ENCODE measurements at places on chromosomes 11 and 22.

DNA sequence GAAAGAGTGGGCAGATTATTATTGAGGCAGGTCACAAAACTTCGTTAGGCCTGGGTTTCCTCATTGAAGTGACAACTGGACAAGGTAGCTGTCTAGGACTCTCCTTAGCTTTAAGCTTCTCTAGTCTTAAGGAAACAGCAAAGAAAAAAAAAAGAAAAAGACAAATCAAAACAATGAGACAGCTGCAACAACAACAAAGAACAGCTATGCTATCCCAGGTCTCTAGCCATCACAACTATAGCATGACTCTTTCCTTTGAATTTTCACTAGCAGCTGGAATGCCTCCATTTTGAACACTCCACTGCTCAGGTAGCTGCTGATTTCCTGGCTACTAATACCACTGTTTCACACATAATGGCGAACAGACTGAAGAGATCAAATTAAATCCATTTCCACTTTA, 302.4 kb upstream of the SORL1-AS1 start:
- no peak overlapping the region for H3K27ac ChIP-seq
- no peaks in the 10 kb centered on the region for H3K36me3 ChIP-seq
- no peaks in the 10 kb centered on the region for H3K27me3 ChIP-seq
- H3K4me3 ChIP-seq = no peak overlapping the region

GRCh38 chr11:92506809-92507336, 282.3 kb downstream of the FAT3 start:
- H3K27me3 ChIP-seq = no peaks in the 10 kb centered on the region
- H3K36me3 ChIP-seq = no peaks in the 10 kb centered on the region
- H3K4me1 ChIP-seq = no peaks in the 10 kb centered on the region
- no peak for DNase-seq
- no peak overlapping the region for H3K27ac ChIP-seq
- no peak overlapping the region for H3K4me3 ChIP-seq

DNA sequence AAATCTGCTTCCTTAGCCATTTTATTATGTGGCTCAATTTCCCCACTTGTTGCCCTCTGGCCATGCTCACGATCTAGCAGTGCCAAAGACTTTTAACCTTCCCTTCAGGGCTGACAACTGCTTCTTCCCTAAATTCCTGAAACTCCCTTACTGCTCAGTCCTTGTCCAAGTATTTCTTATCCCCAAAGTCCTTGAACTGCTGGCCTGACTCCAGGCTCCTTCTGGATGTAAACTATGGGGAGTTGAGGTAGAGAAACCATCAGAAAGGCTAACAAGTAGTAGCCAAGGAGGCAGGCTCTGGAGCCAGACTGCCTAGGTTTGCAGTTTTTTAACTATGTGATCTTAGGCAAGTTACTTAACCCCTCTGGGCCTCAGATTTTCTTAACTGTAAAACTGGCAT, 258.7 kb upstream of the CCDC90B start:
- DNase-seq = no peak
- no peaks in the 10 kb centered on the region for H3K36me3 ChIP-seq
- no peak overlapping the region for H3K4me3 ChIP-seq

DNA sequence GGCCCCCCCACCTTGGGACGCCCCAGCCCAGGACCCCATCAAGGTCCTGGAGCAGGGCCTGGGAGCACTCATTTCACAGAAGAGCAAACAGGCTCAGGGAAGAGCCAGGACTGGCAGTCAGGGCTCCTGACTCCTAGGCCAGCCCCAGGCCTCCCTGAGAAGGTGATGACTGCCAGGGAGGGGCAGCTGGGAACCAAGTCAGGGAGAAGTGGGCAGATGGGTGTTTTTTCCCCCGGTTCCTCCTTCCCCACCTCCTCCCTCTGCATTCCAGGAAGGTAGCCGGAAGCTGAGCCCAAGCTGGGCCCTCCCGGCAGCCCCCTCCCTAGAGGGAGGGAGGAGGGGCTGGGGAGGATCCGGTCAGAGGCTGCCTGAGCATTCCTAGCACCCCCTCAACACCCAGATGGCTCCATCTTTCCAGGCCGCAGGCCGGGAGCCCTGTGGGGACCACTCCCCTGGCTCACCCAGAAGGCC, 19.6 kb downstream of the MYRF start:
- H3K36me3 ChIP-seq = no peaks in the 10 kb centered on the region
- no peak for DNase-seq
- no peak overlapping the region for H3K4me3 ChIP-seq
- no peaks in the 10 kb centered on the region for H3K27me3 ChIP-seq
- no peak overlapping the region for H3K27ac ChIP-seq
- H3K4me1 ChIP-seq = no peaks in the 10 kb centered on the region

DNA sequence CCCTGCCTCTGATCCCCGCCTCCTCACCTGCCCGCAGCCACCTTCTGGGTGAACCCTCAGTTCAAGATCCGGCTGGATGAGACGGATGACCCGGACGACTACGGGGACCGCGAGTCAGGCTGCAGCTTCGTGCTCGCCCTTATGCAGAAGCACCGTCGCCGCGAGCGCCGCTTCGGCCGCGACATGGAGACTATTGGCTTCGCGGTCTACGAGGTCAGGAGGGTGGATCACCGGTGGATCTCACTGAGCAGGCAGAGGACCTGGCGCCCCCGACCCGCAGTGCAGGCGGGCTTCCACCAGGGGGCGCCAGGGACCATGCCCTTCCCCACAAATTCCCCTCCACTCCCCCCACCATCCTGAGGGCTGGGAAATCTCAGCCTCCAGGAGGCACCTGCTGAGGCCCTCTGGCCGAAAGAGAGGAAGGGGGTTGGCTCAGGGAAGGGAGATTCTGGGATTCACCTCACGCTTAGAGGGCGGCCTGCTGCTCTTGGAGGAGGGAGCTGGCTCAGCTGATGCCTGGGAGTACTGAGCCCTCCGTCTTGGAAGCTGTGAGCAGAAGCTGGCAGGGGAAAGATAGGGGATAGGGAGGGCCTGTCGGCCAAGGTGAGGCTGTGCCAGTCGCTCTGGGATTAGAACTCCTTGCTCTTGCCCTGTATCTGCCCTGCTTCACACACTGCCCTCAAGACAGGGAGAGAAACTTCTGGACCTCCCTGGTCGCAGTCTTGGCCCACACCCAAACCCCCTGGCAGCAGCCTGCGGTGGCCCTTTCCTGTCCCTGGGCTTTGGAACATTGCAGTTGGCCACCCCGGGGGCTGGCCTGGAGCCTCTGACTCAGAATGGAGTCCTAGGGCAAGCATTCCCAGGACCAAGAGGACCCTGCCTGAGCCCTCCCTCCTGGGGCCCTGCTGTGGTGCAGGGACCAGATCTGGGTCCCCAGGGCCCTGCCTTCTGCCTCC, 23.2 kb downstream of the CAPN1 start:
- DNase-seq = no peak
- H3K4me3 ChIP-seq = no peak overlapping the region
- no peaks in the 10 kb centered on the region for H3K27me3 ChIP-seq
- H3K36me3 ChIP-seq = peaks cover 90% of the 10 kb centered on the region
- no peak overlapping the region for H3K27ac ChIP-seq
- no peaks in the 10 kb centered on the region for H3K4me1 ChIP-seq

GRCh38 chr22:25449781-25450317, 114.6 kb upstream of the GRK3 start:
- no peak for DNase-seq
- H3K36me3 ChIP-seq = peaks cover 8% of the 10 kb centered on the region
- H3K4me3 ChIP-seq = no peak overlapping the region

GRCh38 chr22:20965104-20965887, 1.8 kb upstream of the AIFM3 start:
- peaks cover 3% of the 10 kb centered on the region for H3K4me1 ChIP-seq
- H3K27me3 ChIP-seq = peaks cover 12% of the 10 kb centered on the region
- H3K4me3 ChIP-seq = peak overlapping the region; percentile 61

- H3K4me3 ChIP-seq = no peak overlapping the region
- peaks cover 13% of the 10 kb centered on the region for H3K36me3 ChIP-seq
- H3K27me3 ChIP-seq = no peaks in the 10 kb centered on the region
- H3K4me1 ChIP-seq = peaks cover 2% of the 10 kb centered on the region
- H3K27ac ChIP-seq = no peak overlapping the region
These were observed 6.0 kb downstream of the PDXP start for GRCh38 chr22:37664249-37665101.

DNA sequence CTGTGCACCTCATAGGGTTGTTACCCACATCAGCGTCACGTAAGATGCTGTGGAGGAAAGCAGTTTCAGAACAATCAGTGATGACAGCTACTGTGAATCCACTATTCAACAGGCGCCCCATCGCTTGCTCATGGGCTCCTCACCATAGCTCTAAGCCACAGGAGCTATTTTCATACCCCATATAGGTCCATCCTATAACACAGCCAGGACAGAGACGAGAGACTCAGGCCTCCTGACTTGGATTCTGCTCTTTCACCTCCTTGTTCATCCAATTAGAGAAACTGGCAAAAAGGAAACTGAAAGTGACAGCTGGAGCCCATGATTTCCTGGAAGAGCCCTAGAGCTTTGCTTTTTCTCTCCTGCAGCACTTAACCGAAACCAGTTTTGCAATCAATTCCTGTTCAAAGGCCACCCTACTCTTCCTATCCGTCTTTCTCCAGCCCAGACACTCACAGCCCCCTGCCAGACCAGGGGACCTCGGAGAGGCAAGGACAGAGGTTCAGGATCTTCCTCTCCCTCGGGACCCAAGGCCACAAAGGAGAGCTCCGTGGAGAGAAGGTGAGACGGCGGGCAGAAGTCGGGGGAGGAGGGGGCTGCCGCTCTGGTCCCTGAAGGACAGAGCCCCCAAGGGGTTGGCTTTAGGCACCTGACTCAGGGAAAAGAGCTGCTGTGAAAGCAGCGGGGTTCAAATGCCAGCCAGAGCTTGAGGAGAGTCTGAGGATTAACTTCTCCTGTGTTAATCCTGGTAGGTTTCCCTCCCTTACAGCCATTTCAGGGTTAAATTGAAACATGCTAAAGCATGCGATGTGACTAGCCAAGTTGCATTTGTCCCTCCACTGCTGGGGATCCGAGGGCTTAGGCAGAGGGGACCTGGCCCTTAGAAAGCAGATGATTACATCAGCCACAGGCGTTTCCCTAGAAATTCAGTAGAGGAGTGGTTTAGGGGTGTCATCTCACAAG, at the start of gene APOL6:
APOL6 (plus strand) TSS at position 381 of the 960 bp plus-strand sequence. CDS start 7,980 bp downstream, outside the sequence.
- H3K27ac ChIP-seq = peak within 1 kb of the TSS; percentile 66
- H3K27me3 ChIP-seq = no peaks in the 10 kb centered on the region
- H3K4me1 ChIP-seq = peaks cover 4% of the 10 kb centered on the region

- no peaks in the 10 kb centered on the region for H3K4me1 ChIP-seq
- H3K27ac ChIP-seq = no peak overlapping the region
- DNase-seq = no peak
- no peak overlapping the region for H3K4me3 ChIP-seq
These were observed 30.4 kb downstream of the COMMD9 start for GRCh38 chr11:36258730-36259360.

DNA sequence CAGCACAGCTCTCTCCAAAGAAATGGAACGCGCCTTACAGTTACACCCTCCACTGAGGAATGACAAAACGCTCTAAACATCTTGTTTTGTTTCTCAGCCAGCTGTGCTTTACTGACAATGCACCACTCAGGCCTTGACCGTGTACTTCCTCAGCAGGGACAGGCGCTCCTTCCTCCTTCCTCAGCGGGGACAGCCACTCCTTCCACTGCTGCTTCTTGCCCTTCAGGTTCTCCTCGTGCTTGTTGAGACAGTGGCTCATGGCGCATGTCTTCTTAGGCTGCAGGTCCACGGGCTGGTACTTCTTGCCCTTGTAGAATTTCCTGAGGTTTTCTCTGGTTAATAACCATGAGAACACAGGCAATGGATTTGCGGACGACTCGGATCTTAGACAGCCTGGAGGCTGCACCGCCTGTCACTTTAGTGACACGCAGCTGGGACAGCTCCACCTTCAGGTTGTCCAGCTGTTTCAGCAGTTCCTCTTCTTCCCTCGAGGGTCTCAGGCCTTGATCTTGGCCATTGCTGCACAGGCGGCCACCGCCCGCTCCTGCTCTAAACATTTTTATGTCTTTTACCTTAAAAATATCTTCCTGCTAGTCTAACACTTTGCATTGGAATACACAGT, 613.8 kb downstream of the BRD1 start:
- no peak overlapping the region for H3K27ac ChIP-seq
- no peaks in the 10 kb centered on the region for H3K27me3 ChIP-seq
- no peaks in the 10 kb centered on the region for H3K36me3 ChIP-seq
- DNase-seq = peak; percentile 42
- no peak overlapping the region for H3K4me3 ChIP-seq
- H3K4me1 ChIP-seq = no peaks in the 10 kb centered on the region

DNA sequence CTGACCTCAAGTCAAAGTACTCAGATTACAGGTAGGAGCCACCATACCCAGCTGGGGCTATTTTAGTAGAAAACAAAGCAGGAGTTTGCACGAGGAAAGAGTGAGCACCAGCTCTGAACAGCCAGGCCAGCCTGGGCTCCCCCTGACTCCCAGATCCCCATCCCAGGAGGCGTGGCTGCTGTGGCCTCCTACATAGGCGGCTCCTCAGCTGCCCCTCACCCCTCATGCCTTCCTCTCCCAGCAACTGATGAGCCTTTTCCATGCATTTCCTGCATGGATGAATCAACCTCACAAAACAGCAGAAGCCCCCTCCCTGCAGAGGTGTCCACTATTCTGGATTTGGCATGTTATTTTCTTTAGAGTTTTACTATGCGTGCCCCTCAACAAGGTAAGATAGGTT, 10.5 kb upstream of the FLRT1 start:
- H3K27me3 ChIP-seq = no peaks in the 10 kb centered on the region
- H3K36me3 ChIP-seq = no peaks in the 10 kb centered on the region
- H3K4me1 ChIP-seq = peaks cover 4% of the 10 kb centered on the region
- DNase-seq = no peak

DNA sequence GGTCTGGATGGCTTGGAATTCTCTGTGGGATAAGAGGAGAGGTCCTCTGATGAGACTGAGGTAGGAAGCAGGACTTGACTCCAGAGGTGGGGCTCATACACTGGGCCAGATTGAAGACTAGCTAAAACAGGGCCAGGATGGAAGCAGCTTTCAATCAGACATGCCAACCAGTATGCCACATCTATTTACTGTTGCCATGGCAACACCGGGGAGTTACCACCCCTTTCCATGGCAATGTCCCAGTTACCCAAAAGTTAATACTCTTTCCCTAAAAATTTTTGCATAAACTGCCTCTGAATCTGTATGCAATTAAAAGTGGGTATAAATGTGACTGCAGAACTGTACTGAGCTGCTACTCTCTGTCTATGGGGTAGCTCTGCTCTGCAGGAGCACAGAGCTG, 247.5 kb upstream of the ZBED5 start:
- H3K27me3 ChIP-seq = no peaks in the 10 kb centered on the region
- no peaks in the 10 kb centered on the region for H3K4me1 ChIP-seq
- H3K36me3 ChIP-seq = no peaks in the 10 kb centered on the region
- no peak overlapping the region for H3K4me3 ChIP-seq
- H3K27ac ChIP-seq = no peak overlapping the region

DNA sequence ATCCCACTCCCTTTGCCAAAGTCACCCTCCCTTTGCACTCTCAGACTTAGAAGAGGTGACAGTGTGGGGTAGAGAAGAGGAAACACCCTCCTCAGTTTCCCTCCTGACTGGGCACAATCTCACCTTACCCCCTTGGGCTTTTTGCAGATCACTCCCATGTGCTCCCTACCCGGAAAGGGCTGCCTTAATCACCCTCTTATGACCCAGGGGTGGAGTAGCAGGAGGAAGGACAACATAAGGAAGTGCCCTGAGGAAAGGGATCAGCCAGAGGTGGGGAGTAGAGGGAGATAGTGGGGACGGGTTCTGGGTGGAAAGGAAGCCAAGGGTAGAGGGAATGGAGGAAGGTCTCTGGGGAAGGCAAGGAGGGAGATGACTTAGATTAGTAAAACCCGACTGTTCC, 52.0 kb downstream of the NRXN2 start:
- no peaks in the 10 kb centered on the region for H3K36me3 ChIP-seq
- H3K4me1 ChIP-seq = peaks cover 15% of the 10 kb centered on the region
- DNase-seq = no peak
- H3K4me3 ChIP-seq = no peak overlapping the region
- no peaks in the 10 kb centered on the region for H3K27me3 ChIP-seq
